ENCODE measurements at places on chromosomes 1 and 21.

DNA sequence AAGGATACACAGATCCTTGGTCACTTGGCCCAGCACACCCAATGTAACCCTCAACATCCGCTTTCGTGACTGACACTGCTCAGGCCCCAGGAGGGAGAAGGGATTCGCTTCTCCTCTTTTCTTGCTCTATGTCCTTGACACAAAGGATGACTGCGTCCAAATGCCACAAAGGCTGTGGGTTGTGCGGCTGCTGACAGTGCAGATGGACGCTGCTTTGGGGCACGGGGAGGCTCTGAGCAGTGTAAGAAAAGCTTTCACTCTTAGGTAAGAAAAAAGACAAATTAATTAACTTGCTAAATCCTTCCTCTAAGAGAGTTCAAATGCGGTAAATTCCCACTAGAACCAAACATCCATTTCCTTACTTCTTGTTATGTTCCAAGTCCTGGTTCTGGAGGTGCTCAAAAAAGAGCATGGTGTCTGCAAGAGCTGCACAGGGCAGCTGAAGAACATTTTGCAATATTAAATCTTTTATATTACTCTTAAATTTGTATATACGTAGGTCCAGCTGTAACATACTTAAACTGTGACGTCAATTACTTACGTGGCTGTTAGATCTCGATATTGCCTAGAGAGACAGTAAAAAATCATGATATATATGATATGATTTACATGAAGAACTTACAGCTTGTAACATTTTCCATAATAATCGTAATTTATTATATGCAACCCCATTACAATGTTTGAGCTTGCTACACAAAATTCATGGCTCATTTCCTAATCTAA, 19.4 kb upstream of the EPHB2 start:
- DNase-seq: no peak

GRCh38 chr1:46596846-46597245, 7.2 kb downstream of the MKNK1 start:
- DNase-seq: no peak

DNA sequence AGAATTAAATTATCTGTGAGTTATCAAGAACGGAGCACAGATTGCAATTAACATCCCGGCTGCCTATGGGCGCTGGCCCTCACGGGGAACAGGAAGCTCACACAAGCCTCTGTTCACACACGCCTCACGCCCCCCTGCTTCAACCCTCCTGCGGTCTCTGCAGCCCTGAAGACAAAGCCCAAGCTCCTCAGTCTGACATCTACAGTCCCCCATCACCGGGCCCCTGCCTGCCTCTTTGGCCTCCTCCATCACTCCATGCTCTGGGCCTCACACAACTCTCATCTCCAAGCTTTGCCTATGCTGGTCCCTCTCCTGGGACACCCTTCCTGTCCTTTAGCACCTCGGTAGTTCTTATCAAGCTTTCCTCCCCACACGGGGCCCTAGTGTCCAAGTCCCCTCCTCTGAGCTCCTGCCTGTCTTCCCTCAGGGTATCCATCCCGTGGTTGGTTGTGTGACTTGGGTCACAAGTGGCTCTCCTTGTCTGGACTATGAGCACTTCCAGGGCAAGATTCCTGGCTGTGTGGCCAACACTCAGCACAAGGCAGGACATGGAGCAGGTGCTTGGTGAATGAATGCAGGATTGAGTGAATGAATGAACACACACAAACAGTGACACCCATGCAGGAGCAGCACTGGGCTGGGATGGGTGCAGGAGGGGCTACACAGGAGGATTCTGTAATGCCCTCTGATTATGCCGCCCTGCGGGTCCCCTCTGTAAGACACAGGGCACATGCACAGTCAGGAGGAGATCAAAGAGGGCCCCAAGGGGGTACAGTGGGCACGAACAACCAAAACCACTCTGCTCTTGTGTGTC, 116.1 kb downstream of the DMRTB1 start:
- DNase-seq: no peak

GRCh38 chr21:45080639-45081414, 6.4 kb downstream of the ADARB1 start:
- no peak for DNase-seq

GRCh38 chr21:37450445-37450941, 83.9 kb downstream of the DYRK1A start:
- DNase-seq: no peak

GRCh38 chr21:35113064-35113463, 64.0 kb upstream of the RUNX1 start:
- DNase-seq: no peak

- no peak for DNase-seq
Observed at GRCh38 chr1:17819129-17819802, 64.1 kb downstream of the ACTL8 start.
